ENCODE measurements at places on chromosomes 3 and 15.

DNA sequence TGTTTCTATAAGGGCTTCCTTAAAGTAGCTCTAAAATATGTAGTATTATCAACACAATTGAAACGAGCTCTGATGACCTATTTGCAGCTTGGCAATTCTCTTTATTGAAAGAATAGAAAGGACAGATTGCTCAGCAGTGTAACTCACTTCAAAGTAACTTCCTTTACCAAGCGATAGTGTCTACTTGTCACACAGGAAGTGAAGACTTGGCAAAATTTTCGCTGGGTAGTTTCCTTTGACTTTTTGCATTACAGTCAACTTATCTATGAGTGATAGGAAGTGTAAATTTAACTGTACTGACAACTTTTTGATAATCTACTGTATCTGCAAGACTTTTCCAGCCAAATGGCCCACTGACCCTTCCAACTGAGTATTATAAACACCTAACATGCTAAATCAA, 22.8 kb downstream of the SLC9A9 start:
- DNase-seq = no peak

- no peak for DNase-seq
Measured at GRCh38 chr3:159818399-159818798, 170.2 kb upstream of the IL12A start.

DNA sequence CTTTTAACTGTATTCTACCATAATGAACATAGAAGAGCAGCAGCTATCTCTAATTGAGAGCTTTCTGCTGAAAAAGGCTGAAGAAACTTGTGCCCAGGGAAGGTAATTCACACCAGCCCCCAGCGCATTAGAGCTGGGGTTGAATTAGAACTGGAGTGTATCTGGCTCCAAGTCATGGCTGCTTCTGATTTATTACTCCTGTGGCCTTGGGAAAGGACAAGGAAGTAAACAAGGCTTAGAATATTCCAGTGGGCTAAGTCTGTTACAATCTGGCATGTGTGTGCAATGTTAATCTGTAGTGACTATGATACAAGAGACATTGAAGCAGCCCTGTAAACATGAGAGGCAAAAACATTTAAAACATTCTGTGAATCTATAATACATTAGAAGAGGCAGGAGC, 18.1 kb downstream of the CPA3 start:
- peak; percentile 14 for DNase-seq

DNA sequence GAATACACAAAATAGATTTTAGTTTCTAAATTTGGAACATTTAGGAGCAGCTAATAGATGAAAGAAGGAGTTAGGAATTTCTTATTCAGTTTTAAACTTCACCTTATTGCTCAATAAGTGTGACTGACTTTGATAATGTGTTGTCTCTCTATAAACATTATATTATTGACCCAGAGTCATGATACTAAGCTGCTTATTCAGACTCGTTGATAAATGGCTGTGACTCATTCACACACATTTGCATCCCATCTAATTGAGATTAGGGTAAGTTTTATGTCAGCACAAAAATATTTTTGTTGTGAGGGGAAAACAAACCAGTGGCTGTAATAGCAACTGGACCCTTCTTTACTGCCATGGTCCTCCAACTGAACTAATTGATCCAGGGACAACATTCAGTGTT, 137.6 kb downstream of the GOLIM4 start:
- DNase-seq = no peak

DNA sequence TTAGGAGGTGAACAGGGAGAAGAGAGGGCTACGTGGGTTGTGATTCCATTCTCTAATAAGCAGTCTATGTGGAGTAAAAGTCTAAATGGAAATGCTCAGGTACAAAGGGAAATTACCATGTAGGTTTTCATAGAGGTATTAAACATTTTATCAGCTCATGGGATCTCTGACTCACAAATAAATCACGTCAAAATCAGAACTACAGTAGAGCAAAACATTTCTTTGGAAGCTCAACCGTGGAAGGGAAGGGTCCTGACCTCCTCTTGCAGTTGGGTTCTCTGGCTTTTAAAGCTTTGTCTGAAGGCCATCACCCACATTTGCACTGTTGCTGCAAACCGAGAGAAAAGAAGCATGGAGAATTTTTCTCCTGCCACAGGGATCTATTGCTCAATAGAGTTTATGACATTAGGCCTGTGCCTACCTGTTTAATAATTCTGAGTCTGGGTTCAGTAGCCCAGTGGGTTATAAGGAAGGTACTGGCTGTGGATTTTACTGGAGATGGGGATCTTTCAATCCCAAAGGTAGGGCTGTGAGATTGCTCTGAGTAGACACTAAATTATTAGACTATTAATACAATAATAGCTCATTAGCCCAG, 24.2 kb upstream of the PGPEP1L start:
- DNase-seq = no peak

DNA sequence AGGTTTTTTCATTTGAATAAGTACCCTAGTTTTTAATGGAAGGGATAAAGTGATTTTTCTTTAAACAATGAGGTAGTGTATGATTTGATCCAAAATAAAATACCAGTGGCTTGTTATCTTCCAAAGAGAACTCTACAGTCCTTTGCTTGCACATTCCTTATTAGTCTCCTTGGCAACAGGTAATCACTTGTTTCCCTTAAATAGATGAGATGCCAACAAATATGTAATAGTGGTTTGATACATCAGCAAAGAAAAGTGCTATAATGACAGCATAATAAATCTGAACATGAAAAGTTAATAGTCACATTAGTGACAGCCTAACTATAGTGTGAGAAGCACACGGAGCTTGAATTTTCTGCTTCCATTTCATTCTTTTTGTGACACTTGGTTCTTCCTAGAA, 360.2 kb downstream of the ZNF385D start:
- DNase-seq = no peak

DNA sequence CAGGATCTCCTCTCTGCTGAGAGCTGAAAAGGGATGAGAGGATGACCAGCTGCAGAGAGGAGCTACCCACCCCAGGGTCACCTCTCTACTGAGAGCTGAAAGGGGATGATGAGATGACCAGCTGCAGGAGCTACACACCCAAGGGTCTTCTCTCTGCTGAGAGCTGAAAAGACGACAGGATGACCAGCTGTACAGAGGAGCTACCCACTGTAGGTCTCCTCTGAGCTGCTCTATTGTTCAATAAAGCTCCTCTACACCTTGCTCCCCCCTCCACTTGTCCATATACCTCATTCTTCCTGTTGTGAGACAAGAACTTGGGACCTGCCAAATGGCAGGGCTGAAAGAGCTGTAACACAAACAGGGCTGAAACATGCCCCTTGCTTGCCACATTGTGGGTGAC, 149.9 kb downstream of the FMN1 start:
- DNase-seq = no peak

Data from ovary (tissue), 10 donors.